Hair follicular keratinocyte (primary cell): ENCODE measurements at places on chromosomes 12 and 14. TPM values are rescaled to one million over a fixed set of nuclear protein-coding genes. Genes with fewer than 3 reads are reported as not detected.

Gene PRPH
- total RNA-seq: 0.16 TPM in 1 of 2 replicates, not detected in the other

Gene LUM
- total RNA-seq: 0.55 and 7.5 TPM in 2 replicates

Gene AMDHD1
- total RNA-seq: 0.39 and 0.46 TPM in 2 replicates

Gene SLCO1B1
- total RNA-seq: not detected in 2 replicates

Gene KRT6A
- total RNA-seq: 3,851 and 5,054 TPM in 2 replicates
